ENCODE measurements at places on chromosomes 11 and 22.

DNA sequence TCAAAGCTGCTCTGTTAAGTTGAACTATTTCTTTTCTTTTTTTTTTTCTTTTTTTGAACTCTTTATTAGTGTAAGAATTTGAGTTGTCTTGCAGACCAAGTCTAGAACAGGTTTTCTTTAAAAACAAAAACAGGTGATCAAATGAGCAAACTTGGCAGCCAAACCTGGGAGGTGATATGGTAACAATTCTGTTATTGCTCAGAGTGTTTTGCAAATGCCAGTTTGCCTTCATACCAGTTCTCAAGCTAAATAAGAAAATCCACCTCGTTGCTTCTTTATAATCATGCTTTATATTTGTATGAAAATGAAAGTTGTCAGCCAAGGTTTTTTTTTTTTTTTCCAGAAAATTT, 76.9 kb downstream of the DEPDC5 start:
- no peak for DNase-seq

- no peak for DNase-seq
Measured at GRCh38 chr11:70297341-70297740, 26.9 kb downstream of the PPFIA1 start.

- no peak for DNase-seq
Measured at GRCh38 chr11:118233850-118234249, 9.0 kb upstream of the JAML start.

- peak; percentile 90 for DNase-seq
Measured at GRCh38 chr11:102760344-102761035, 19.9 kb downstream of the MMP10 start.

DNA sequence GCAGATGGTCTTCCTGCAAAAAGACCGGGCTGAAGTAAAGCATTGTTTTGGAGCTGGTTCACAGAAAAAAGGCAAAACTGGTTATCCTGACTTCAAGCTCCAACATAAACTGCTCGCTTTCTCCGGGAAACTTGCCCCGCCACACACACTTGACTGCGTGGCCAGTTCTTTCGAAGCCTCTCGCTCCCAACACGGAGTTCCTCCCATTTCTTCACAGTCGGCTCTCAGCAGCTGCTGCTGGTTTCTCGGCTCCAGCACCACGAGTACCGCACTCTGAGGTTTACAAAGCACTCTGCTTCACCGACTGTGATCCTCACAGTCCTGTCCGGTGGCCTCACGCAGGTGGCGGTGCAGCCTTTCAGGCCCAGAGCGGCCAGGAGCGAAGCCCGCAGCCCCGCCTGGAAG, 264 bp downstream of the CHEK1 start:
- DNase-seq, result no peak

- DNase-seq, result no peak
Measured at GRCh38 chr11:3108183-3108721, 51.0 kb upstream of the CARS1 start.

GRCh38 chr11:46845440-46845739, 690 bp downstream of the CKAP5 start:
- DNase-seq, result no peak

GRCh38 chr11:119091966-119092879, 7.5 kb downstream of the HMBS start:
- DNase-seq, result no peak

- DNase-seq, result no peak
Measured at GRCh38 chr22:25551396-25551795, 13.1 kb upstream of the GRK3 start.

DNA sequence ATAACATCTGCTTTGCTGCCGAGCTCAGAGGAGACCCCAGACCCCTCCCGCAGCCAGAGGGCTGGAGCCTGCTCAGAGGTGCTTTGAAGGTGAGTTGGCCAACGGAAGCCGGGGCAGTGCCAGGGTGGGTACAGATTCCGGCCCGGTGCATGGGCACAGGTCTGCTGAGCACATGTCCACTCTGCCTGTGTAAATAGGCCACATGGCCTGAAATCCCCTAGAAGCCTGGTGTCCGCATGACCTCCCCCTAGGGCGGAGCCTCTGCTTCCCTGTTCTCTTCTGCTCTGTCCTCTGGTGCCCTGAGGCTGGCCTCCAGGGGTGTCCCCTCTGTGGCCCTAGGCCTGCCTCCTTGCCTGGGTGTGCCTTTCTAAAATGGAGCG, 19.6 kb upstream of the TXNRD2 start:
- DNase-seq, result no peak

- DNase-seq, result no peak
Measured at GRCh38 chr11:12110714-12111548, 541 bp downstream of the MICAL2 start.

GRCh38 chr22:25759825-25760231, 17.8 kb downstream of the MYO18B start:
- DNase-seq, result peak; percentile 88

- peak; percentile 54 for DNase-seq
Measured at GRCh38 chr11:61532134-61533038, 23.8 kb downstream of the LRRC10B start.

GRCh38 chr11:3626250-3626960, 15.4 kb downstream of the ART5 start:
- no peak for DNase-seq

DNA sequence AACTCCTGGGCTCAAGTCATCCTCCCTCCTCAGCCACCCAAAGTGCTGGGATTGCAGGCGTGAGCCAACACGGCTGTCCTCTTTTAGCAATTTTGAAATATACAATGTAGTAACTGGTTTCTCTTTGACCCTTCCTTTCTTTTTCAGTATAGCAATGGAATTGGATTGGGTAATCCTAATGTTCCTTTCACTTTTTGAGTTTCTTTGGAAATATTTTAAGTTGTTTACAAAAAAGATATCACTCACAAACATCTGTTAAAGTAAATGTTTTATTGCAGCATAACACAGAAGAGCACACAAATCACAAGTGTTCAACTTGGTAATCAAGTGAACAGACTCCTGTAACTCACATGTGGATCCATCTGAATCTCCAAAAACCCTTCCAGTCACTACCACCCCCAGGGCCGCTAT, 44.6 kb upstream of the EP300 start:
- peak; percentile 1 for DNase-seq

- peak; percentile 52 for DNase-seq
Measured at GRCh38 chr22:33867118-33867866, 53.0 kb downstream of the LARGE1 start.

DNA sequence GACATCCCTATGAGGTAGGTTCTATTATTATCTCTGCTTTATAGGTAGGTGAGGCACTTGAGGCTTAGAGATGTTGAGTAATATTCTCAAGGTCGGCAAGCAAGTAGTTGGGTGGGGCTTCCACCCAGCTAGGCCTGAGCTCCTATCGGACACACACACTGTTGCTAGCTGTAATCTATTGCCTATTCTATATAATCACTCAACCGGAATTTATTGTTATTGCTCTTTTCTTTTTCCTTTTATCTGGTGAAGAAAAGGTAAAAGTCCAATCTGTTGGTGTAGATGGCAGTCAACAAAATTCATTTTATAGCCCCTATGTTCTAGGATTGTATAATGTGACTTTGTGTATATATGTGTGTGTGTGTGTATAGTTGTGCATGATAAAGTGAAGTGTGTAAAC, 3.4 kb downstream of the OR9Q2 start:
- DNase-seq, result no peak

GRCh38 chr22:46150655-46151477, 540 bp downstream of the PPARA start:
- no peak for DNase-seq

DNA sequence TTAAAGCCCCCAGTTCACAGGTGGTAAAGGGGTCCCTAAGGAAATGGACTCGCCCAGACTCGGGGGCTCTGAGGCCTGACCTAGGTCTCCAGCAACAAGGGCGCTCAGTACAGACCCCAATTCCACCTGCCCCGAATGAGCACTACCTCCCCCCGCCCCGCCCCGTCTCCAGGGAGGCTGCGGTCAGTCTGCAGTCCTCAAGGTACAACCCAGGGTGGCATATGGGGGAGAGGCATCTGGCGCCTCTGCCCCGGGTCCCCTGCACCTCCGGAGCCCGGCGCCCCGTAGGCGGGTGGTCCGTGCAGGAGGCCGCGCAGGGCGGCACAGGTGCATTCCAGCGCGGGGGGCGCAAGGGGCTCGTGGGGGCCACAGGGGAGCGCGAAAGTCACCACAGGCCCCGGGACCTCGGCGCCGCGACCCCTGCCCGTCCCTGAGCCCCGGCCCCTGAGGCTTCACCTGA, 361 bp downstream of the CTSD start:
- DNase-seq, result no peak

- peak; percentile 38 for DNase-seq
Measured at GRCh38 chr22:49052023-49052538, 775.6 kb downstream of the BRD1 start.

GRCh38 chr22:36369004-36369921, 18.5 kb downstream of the MYH9 start:
- no peak for DNase-seq

DNA sequence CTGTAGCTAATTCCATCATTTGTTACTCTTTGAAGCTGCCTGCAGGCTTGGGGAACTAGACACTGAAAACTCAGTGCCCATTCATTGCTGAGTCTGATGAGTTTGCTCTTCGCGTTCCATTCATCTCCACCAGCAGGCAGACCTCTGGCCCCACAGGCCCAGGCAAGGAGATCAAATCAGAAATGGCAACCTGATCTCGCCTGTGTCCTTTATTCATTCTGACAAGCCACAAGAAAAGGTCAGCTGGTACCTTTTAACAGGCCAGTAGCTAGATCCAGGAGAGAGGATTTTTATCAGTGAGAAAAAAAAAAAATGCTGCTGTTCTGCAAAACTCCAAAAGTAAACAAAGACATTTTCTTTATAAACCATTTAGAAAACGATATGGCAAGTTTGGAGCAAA, 742.5 kb downstream of the ETS1 start:
- no peak for DNase-seq

DNA sequence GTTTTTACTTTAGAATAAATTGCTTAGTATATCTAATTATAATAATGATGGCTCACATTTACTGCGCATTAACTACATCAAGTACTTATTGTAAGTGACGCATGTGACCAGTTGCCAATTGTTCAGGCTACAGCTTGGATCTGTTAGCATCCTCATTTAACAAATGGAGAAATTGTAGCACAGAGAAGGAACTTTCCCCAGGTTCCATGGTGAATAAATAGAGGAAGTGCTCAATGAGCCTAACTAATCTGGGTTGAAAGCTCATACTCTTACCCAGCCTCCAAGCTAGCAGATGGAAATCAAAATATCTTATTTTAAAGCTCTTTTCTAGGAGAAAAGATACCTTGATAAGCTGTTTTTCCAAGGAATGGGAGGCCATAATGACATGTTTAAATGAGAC, 19.8 kb downstream of the MMP27 start:
- DNase-seq, result no peak

DNA sequence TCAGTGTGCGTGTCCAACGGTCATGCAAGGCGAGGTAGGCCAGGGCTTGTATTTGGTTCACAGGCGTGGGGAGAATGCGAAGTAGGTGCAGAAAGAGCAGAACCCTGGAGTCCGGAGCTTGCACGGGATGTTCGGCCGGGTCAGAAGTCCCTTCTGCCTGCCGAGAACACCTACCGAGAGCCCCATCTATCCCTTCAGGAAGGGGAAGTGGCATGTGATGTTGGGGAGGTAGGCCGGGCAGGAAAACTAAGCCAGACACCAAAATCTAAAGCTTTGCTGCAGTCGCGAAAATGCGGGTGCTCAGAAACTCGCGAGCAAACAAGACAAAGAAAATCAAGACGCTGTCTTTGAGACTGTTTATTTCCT, 435 bp upstream of the TAF6L start:
- DNase-seq, result peak; percentile 32

DNA sequence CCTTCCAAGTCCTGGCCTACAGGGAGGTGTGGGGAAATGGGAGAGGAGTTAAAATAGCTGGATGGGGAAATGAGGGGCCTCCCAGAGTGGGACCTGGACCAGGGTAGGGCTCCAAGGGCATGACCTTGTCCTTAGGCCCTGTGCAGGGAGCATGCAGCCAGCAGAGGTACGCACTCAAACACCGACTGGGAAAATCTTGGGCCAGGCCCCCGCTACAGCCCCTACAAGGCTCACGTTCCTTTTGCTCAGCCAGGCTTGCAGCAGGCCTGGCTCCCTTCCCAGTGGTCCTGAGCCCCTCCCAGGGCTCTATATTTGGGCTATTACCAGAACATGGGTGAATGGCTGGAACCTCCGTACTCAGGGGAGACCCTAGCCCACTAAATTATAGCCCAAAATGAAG, 31.3 kb downstream of the LMO1 start:
- DNase-seq, result no peak

DNA sequence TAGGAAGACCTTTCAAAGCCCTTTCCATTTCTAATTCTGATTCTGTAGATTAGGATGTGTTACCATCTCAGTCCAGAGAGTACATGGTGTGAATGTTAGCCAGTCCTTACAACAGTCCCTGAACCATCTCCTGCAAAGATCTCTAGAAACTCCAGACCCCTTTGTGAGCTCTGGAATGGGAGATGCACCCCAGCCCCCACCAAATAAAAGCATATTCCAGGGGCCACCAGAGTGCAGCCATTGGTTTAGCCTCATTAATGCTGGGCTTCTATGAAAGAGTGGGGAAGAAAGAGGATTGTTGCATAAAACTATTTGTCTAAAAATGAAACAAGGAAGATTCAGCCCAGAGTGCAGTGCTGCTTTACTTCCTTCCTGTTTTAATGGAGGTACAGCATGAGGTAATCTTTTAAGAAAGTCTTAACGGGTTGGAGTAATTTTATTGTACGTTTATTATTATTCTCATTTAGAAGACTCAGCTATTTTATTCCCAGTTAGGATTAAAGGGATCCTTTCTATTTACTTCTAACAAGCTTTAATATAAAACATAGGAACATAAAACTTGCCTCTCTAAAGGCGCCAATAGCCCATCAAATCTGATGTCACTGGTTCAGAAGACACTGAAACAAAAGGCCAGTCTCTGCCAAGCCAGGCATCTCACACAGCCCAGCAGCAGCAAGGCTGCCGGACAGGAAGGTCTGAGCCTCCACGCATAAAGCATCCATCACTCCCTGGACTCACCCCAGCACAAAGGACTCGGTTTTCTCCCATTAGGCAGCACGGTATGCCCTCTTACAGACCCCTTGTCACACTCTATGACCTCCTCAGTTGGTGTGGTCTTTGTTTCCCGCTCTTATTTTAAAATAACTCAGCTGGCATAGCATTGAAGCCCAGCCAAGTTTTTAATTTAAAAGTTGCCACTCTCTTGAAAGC, 203.9 kb upstream of the BLID start:
- no peak for DNase-seq

DNA sequence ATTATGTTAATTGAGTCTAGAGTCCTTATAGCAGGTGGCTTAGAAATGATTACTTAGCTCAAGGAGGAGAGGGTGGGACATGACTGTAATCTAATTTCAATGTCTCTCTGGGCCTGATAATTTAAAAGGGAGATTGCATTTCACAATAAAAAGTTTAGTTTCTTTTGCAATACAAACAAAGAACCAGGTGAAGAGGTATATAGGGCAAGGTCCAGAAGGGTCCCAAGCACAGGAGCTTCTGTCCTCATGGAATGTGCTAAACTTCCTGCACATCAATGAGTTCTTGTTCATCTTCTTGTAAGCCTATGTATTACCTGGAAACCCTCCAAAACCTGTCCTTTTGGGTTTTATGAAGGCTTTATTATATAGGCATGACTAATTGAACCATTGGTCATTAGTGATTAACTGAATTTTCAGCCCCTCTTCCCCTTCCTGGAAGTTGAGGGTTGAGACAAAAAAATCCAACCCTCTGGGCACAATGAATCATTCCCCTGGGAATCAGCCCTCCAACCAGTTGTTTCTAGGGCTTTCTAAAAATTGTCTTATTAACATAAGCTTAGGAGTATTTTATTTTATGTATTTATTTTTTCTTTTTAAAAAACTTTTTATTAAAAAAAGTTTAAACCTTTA, 37.6 kb downstream of the MS4A2 start:
- no peak for DNase-seq

GRCh38 chr11:2483426-2483825, 38.6 kb downstream of the KCNQ1 start:
- peak; percentile 1 for DNase-seq

- DNase-seq, result no peak
Measured at GRCh38 chr11:30206249-30206996, 24.4 kb upstream of the FSHB start.

Data from AG08395 (cell line).